ENCODE measurements at places on chromosomes 6 and 20. TPM values are rescaled to one million over a fixed set of nuclear protein-coding genes. Genes with fewer than 3 reads are reported as not detected.

- no peak for DNase-seq
Observed at GRCh38 chr20:52676283-52676995, 295.7 kb upstream of the TSHZ2 start.

DNA sequence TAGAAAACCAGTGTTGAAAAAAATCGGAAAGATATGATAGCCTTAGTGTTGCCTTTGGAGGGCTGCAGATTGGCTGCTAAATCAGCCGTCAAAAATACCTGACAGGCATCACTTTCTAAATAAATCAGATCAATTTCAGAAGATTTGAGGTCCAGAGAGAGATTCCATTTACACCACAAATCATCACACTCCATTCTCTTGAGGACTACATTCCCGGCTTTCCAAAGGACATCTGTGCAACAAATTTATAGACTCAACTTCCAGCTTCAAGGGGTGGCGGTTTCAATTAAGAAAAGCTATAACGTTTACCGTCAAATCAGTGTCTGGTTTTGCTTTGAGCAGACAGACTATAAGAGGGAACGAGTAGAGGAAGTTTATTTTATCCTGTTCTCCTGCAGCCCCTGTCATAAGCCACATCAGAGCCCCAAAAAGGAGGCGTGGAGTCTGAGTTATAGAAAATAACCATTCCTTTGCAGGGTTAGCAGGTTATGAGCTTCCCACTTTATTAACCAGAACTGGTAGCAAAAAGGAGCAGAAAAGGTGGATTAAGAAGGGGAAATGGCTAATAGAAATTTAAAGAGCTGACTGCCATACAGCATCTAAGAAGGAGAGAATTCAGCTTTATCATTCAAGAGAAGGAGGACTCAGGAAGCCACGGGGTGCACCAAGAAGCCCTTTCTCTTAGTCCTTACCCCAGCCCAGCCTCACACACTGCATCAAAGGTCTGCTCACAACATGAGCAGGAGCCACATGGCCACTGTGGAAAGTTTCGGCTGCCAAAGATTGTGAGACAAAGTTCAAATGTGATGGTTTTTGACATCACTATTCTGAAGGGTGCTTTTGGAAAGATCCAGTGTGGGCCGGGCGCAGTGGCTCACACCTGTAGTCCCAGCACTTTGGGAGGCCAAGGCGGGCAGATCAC lies 12.9 kb upstream of the UQCC2 start:
- no peak for DNase-seq

DNA sequence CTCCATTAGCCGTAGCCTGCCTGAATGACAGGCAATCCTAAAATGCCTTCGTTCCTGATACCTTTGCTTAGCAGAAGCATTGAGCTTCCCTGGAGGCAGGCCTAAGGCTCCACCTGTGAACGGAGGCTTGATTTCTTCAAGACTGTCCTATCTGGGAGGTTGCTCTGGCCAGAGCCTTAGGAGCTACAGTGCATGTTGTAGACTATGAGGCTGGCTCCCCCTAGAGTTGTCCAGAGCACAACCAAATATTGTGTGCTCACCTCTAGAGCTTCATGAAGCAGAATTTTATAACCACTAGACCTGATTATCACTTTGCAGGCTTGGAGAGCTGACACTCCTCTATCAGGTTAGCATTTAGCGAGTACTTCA lies 217.8 kb downstream of the MAFB start:
- peak; percentile 17 for DNase-seq

DNA sequence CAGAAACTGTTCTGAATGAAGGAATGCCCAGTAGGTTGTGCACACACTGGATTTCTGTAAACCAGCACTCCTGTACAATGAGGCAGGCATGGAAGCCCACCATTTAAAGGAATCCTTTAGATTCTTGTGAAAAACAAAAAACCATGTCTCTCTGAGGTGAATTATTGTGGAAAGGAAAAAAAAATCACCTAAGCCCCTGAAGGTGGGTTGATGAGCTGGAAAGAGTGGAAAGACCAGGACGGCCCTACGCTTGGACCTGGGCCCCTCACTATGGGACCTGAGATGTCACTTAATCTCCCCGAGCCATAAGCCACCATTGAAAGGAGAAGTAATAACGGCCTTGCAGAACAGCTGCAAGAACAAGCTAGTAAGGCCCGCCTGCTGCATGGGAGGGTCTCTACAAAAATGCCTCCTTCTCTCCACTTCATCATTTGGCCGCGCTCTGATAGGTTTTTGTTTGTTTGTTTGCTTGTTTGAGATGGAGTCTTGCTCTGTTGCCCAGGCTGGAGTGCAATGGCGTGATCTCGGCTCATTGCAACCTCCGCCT lies 68.8 kb downstream of the RAB44 start:
- no peak for DNase-seq

DNA sequence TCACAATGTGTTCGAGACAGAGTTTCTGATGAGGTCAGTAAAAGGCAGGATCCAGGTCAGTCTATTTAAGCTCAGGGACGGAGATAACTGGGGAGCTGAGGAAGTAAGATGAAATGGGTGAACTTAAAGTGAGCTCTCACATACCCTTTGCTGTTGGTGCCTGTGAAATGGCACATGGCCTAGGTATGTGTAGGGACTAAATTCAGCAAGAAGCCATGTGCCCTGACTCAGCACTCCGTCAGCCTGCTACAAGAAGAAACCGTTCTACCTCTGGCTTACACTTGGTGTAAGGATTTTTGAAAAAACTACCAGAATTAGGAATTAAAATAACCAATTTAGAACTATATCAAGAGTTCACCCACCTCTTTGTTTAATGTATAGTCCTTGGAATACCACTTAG lies 41.1 kb upstream of the TRDN start:
- no peak for DNase-seq

GRCh38 chr20:49052334-49052733 lies 6.2 kb downstream of the CSE1L start:
- DNase-seq, result no peak

DNA sequence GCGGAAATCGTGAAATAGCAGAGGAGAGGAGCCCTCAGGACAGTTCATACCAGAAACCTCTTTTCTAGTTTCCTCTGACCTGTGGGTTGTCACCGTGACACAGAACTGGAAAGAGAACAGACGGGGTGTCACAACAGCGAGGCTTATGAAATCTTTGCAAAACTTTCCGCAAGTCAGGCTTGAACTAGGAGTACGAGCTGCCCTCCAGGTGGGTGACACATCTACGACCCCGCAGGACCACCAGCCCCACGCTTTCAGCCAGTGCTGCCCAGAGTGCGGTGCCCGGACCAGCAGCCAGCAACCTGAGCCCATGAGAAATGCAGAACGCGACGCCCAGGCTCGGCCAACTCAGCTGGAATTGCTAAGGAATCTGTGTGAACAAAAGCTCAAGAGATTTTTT lies 30.8 kb downstream of the WRNIP1 start:
- DNase-seq, result no peak

DNA sequence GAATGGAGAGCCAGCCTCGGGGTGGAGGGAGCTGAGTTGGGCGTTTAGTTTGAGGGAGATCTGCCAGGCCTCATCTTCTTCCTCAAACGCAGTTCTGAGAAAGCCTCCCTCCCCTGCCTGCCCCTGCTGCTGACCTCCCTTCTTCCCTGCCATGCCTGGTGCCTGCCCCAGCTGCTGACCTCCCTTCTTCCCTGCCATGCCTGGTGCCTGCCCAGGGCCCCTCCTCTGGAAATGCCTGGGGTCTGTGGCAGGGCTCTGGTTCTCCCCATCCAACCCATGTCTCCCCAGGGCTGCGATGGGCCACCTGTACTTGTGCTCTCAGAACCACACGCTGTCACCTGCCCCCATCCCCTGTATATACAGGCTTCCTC lies 114.6 kb downstream of the VEGFA start:
- no peak for DNase-seq

DNA sequence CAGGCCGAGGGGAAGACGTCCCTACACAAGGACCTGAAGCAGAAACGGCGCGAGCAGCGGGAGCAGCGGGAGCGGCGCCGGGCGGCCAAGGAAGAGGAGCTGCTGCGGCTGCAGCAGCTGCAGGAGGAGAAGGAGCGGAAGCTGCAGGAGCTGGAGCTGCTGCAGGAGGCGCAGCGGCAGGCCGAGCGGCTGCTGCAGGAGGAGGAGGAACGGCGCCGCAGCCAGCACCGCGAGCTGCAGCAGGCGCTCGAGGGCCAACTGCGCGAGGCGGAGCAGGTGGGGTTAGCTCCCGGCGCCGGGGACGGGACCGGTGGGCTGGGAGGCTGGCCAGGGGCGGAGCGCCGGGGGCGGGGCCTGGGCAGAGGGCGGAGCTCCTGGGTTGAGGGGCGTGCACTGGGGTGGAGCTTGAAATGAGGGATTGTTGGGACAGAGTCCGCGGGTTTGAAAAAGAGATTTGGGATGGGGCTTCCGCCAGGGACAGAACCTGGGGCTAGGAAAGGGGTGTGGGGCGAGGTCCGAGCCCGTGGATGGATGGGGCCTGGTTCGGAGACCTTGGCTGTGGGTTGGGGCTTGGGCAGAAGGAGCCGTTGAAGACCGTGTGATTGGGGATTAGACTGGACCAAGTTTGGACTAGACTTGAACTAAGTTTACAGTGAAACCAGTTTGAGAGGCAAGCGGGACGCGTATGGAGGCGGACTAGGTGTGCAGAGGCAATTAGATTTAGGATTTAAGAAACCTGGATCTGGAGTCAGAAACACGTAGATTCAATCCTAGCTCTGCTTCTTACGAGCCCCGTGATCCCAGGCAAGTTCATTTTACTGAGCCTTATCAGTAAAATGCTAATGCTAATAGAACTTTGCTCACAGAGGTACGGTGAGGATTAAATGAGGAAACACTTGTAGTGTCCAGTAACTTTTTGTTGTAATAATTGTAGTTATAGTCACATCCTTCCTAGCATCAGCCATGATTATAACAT lies 20.9 kb downstream of the DEF6 start:
- peak; percentile 100 for DNase-seq

DNA sequence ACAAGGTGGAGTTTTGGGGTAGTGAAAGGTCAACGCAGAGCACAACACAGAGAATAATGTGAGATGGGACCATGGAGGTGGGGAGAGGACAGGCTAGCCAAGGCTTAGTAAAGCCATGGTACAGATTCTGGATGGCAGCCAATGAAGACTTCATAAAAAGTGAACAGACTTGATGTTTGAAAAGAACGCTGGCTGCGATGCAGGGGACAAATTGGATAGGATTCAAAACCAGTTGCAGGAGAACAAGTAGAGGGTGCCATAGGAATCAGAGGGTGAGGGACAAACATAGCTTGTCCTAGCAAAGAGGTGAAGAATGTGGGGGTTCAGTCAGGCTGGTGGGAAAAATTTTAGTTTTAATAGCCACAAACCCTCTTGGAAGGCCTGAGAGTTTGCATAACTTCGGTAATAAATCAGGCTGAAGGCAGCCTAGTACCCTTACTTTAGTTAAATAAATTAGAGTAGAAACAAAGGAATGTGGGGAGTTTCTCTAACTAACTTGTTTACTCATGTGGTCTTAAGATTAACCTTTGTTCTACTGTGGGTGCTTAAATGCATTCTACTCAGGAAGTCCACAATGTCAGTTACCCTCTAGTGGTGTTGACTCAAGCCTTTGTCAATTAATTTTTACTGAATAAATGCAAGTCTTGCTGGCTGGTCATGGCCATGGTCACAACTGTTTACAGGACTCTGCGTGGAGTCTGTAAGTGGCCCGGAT lies 216.4 kb downstream of the C6orf118 start:
- DNase-seq, result no peak

- DNase-seq, result no peak
Observed at GRCh38 chr20:1415667-1416468, 23.0 kb upstream of the FKBP1A start.

GRCh38 chr20:10863337-10864060 lies 189.7 kb upstream of the JAG1 start:
- DNase-seq, result no peak

Gene CD109
- total RNA-seq, result 4.9 TPM
